ENCODE measurements at places on chromosomes 6 and 20. TPM values are rescaled to one million over a fixed set of nuclear protein-coding genes. Genes with fewer than 3 reads are reported as not detected.

- no peak for DNase-seq
Observed at GRCh38 chr6:20334334-20334733, 67.3 kb upstream of the E2F3 start.

Gene VSX1
- total RNA-seq = not detected

DNA sequence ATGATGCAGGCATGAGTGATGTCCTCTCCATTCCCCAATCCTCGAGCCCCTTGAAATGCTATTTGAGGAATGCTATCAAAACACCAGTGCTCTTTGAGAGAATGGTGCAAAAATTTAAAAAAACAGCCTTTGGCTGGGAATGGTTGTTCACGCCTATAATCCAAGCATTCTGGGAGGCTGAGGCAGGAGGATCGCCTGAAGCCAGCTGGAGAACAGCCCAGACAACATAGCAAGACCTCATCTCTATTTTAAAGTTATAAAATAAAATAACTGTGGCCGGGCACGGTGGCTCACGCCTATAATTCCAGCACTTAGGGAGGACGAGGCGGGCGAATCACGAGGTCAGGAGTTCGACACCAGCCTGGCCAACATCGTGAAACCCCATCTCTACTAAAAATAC, 4.2 kb upstream of the VARS1 start:
- DNase-seq = no peak

GRCh38 chr6:6829872-6830685, 241.6 kb downstream of the LY86 start:
- no peak for DNase-seq

Gene CD93
- total RNA-seq = 604 TPM

DNA sequence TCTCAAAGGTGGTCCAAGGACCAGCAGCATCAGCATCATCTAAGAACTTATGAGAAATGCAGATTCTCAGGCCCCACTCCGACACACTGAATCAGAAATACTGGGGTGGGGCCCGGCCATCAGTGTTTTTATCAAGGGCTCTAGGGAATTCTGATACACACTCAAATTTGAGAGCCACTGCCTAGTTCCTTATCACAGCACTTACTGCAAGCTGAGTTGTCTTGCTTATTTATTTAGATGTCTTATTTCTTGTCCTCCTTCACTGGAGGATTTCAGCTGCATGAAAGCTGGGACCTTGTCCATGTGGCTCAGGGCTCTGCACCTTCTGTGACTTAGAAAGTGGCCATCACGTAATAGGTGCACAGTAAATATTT, 139.4 kb upstream of the RREB1 start:
- no peak for DNase-seq

- DNase-seq = no peak
Observed at GRCh38 chr6:129094147-129094546, 211.2 kb downstream of the LAMA2 start.

DNA sequence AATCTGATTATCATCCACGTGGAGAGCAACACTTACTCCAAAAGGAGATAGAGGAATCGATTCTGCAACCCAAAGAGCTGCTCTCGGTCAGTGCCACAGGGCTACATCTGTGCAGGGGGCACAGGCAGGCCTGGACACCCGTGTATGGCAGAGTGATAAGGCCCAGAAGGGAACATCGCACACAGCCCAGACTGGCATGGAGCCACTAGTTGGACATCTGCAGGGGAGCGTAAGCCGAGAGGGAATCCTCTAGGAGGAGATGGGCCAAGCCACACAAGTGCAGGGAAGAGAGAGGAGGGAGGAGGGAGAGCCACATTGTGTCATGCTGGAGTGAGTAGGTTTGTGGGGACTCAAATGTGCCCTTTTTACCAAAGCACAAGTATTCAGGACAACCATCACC, 50.4 kb upstream of the ENTPD6 start:
- DNase-seq = no peak

GRCh38 chr20:16290358-16290757, 282.9 kb downstream of the KIF16B start:
- no peak for DNase-seq

DNA sequence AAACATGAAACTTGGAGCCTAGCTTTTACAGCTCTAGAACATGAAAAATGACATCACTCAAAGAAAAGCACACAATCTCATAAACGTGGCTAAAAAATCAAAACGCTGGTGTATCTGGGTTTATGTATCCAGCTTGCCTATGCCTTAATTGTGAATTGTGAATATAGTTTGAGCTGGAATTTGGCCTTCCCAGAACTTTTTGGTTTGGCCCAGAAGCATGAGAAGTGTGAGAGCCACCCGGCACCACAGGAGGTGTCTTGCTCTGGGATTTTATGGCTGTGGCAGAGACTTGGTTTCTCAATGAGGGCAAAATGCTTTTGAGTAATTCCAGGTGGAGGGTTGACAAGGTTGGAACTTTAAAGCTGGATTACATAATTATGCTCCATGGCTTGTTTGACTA, 69.2 kb downstream of the TIAM2 start:
- no peak for DNase-seq

DNA sequence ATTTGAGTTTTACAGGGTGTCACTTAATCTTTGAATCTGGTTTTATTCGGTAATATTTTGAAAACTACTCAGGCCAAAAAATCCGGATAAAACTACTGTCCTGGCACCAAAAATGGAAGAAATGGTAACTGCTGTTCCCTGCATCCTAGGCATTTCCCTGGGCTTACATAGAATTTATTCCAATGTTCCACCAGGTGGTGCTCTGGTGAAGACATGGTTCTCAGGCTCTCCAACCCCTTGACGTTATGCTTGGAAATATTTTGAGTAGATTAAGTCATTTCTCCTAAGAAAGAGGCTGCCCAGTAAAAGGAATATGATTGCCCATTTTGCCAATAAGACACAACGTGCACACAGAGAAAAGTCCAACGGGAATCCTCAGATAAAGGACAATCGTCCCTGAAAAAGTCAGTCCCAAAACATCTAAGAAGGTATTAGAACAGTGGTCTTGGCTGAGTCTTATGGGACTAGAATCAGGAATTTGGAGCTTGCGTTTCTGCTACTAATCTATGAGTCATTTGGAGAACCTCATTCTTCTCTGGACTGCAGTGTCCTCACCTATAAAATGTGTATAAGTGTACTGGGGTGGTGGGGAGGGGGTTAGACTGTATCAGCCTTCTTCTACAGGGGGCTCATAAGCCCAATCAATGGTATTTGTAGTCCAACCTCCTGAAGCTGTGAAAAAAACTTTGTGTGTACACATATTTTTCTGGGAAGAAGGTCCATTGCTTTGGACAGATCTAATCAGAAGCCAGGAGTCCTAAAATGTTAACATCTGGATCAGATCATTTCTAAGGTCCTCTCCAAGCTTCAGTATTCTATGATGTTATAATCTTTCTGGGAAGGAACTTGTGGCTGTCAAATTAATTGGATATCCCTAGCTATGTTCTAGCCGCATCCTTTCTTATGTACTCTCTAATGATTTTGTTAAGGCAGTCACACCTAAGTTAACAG, 131.0 kb upstream of the BMP2 start:
- DNase-seq = peak; percentile 85

DNA sequence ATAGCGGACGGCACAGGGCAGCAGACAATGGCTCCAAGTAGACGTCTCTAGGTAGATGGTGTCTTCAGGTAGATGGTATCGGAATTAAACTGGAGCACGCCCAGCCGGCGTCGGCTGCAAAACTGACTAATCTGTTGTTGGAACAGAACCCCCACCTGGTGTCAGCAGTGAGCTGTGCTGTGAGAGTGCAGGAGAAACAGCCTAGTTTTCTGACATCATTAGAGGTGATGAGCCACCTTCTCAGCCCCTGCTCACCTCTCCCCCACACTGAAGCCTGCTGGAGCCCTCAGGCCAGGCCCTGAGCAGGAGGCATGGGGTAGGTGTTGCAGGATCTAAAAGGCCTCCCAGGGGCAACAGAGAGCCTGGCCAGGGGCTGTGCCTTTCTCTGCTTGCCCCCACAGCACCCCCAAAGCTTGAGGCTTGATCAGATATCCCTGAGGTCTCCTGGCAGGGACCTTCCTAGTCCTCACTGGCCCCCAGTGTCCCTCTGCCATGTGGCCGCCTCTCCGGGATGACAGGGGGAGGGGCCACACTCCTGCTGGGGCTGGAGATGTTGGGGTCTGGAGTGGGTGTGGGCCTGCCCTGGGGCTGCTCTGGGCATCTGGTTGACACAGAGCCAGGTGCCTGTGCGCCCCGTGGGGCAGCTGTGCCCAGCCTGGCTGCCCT, 6.9 kb upstream of the HELZ2 start:
- DNase-seq = no peak

GRCh38 chr6:111012143-111012452, 30.3 kb downstream of the RPF2 start:
- no peak for DNase-seq

Gene HM13
- 129 TPM for total RNA-seq

- no peak for DNase-seq
Observed at GRCh38 chr6:86147311-86147710, 504.6 kb upstream of the SYNCRIP start.

Gene LAMP5
- total RNA-seq = not detected

GRCh38 chr6:79796197-79796596, 151.2 kb downstream of the ELOVL4 start:
- no peak for DNase-seq

DNA sequence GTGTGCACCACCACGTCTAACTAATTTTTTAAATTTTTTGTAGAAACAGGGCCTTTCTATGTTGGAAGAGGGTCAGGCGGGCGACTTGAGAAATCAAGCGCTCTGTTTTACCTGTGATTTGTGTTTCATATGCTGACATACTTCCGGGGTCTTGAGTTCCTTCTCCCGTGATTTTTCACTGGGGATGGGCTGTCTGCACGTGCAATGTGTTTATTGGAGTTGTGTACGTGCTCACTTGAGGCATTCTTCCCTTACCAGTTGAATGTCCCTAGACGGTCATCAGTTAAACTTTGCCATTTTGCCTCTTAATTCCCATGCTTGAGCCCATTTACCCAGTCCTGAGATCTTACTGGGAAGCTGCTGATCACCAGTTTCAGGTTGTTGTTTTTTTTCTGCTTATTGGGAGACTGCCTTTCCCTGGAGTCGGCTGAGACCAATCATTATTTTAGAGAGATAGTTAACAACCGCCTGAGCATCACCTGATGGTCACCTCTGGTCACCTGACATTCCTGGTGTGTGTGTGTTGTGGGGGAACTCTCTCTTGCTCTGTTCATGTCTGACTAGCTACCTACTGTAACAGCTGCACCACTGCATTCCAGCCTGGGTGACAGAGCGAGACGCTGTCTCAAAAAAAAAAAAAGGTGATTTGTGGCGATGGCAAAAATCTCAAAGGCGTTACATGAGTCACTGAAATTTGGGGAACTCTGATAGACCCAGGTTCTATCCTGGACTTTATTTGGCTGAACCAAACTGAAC, 34.8 kb upstream of the NCOA3 start:
- DNase-seq = no peak

DNA sequence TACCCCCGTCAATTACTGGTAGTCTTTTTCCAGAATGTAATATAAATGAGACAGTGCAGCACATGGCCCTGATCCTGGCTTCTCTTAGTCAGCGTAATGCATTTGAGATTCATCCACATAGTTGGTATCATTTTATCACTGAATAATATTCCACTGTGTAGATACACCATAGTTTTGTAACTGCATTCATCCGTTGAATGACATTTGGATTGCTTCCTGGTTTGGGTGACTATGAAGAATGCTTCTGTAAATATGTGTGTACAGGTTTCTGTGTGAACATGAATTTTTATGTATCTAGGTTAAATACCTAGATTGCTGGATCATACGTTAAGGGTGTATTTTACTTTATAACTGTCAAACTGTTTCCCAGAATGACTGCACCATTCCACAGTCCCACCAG, 62.6 kb upstream of the STMND1 start:
- DNase-seq = no peak

Gene ANKEF1
- 1.8 TPM for total RNA-seq

GRCh38 chr6:96157018-96157565, 141.3 kb downstream of the FUT9 start:
- DNase-seq = no peak

GRCh38 chr6:103177791-103178190, 1681.9 kb downstream of the HACE1 start:
- no peak for DNase-seq

Data from glomerular endothelial cell (primary cell).